ENCODE measurements at places on chromosomes 12 and 14.

- DNase-seq, result no peak
These were observed 78.0 kb downstream of the KITLG start for GRCh38 chr12:88501972-88502938.

DNA sequence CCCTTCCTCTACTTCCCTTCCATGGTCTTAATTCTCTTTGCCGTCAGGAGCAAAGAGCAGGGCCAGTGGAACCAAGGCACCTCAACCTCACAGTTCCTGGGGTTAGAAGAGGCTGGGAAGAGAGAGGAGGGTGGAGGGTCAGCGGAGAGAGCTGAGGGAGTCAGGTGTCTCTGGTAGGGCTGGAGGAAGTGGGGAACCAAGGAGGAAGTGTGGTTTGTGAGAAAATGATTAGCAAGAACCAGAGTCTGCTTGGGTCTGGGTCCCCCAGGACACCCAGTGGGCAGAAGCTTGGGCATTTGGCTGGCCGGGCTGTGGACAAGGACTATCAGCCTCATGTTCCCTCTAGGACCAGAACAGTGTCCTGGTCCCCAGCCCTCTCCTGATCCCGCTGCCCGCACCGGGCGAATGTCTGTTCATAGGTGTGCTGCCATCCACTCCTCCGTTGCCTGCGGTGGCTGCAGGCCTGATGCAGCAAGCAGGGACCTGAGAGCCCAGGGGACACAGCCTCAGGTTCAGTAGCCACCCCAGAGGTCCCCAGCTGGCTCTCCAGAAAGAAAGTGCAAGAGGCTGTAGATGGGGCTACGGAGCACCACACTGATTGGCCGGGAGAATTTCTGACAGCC, 2.3 kb downstream of the HOXC12 start:
- DNase-seq, result no peak

- DNase-seq, result no peak
These were observed 86.5 kb downstream of the PPM1H start for GRCh38 chr12:62848418-62848817.

- no peak for DNase-seq
These were observed 18.7 kb downstream of the ANGEL1 start for GRCh38 chr14:76793956-76794355.

DNA sequence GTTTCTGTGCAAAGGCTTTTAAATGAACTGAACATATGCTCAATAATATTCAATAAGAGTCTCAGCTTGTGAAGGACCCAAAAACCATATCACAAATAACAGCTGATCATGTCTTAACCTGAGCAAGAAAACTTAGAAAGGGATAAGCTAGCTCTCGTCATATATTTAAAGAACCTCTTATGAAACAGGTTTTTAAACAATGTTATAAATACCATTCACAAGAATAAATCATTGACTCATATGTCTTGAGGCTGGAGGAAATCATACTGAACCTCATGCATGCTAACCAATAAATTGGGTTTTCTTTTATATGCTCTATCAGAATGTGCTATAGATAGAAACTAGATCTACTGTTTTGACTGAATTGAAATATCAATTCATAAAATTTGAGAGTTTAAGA, 426.9 kb downstream of the NOVA1 start:
- DNase-seq, result no peak

DNA sequence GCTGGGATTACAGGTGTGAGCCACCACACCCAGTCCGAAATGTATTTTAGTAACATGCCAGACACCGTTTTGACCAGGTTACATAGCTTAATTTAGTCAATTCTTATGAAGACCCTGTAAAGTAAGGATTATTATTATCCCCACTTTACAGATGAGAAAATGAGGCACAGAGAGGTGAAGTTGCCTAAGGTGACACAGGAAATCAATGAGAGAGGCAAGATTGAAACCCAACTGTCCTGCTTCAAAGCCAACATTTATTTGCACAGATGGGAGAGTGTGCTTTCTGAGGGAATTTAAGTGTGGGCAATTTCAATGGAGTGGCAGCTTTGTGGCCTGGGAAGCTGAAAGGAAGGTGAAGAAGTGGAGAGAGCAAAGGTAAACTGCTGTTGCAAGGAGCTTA, 19.1 kb upstream of the EPS8 start:
- no peak for DNase-seq

DNA sequence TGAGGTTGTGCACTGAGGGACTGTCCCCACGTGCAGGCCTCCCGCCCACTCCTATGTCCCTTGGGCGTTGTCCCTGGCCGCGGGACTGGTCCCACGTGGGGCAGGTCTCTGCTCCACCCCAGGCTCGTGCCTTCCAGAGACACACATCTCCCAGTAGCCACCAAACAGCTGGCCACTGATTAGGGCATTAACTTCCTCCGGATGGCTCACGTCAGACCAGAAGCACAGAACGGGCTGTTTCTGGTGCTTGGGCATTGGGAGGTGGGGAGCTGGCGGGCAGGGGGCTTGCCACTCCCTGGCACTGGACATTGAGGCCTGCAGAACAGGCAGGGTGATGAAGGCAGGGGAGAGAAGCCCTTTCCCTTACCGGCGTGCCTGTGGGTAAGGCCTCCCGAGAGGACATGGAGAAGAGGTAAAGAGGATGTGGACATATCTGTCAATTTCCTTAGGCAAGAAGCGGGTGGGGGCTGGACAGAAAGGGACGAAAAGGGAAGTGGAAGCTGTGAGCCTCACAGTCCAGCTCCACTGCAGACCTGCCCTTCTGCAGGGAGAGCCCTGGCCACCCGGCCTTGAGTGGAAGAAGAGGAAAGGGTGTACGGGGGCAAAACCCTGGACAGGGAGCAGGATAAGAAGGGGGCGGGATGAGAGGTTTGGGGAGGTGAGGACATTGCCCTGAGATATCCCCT, 101.2 kb downstream of the NINJ2 start:
- DNase-seq, result no peak

GRCh38 chr12:103626498-103626897, 39.4 kb downstream of the STAB2 start:
- DNase-seq, result no peak

DNA sequence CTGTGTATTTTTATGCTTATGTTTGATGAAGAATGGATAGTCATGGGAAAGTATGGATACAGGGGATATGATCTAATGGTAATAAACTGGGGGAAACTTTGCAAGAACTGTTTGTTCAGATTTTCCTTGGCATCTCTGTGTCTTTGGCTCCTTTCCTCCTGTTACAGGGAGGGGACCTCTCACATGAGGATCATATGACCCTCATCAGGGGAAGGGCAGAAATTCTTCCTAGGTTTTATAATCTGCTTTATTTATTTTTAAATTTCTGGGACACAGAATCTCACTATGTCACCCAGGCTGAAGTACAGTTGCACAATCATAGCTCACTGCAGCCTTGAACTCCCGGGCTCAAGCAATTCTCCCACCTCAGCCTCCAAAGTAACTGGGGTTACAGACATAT, 526.5 kb downstream of the CCER1 start:
- DNase-seq, result no peak

- no peak for DNase-seq
These were observed 75.7 kb downstream of the SCN8A start for GRCh38 chr12:51666696-51667095.

DNA sequence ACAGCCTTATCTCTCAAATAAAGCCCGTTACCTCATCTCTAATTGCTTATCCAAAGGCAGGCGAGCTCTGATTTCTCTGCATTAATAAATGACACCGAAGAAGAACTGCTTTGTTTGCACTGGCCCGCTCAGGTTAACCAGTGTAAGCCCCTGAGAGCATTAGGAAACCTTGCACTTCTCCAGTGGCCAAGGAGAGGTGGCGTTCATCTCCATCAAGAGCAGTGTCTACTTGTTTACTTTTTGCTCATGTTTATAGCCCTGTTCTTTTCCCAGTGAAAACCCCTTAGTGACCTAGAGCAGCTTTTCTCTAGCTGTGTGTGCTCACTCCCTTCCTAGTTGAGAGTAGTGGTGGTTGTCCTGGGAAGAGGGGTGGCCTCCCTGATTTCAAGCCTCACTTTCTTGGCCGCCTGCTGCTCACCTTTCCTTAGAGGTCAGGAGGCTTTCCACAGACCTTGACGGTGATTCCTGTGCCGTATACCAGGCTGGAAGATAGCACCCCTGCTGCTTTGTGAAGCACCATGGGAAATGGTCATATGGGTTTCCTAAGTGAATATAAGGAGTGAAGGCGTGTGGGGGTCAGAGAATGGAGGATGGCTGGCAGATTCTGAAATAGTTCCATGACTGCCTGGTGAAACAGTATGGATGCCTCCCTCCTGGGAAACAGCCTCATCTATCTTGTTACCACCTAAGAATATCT, 16.6 kb downstream of the FBXW8 start:
- no peak for DNase-seq

Measured in smooth muscle cell of the brain vasculature (primary cell).